ENCODE measurements at places on chromosomes 13 and 19.

- peak; percentile 86 for ATAC-seq
These were observed 52.7 kb downstream of the TSC22D1 start for GRCh38 chr13:44523146-44524015.

DNA sequence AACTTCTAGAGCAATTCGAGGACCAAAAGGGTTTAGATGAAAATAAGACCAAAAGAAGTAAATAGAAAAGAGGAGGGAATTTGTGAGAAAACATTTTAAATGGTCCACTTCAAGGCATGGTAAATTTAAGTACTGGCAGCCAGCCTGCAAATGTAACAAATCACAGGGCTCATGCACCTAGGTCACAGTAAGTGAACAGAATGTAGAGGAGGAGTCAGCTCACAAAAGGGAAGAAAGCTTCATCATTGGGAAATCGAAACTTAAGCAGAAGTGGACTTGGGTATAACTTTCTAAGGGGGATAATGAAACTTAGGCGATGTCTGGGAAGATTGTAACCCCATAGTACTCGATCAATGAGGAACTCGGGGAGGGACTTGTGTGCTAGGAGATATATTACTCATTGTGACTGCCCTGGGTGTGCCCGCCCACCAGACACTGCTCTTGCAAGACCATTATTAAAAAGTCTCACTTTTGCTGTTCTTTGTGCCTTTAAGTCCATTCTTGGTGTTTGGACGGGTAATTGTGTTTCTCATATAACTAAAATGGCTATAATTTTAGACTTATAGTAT lies 1053.6 kb upstream of the MIR17HG start:
- no peak for ATAC-seq

DNA sequence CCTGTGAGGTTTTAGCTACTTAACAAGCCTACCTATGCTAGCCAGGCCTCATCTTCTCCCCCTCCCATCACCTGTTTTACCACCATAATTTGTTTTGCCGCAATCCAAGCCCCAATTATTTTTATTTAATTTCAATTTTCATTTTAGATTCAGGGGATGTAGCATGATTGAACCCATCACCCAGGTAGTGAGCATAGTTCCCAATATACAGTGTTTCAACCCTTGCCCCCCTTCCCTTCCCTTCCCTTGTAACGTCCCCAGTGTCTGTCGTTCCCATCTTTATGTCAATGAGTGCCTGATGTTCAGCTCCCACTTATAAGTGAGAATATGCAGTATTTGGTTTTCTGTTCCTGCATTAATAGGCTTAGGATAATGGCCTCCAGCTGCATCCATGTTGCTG lies 885.0 kb downstream of the UQCRFS1 start:
- no peak for ATAC-seq

GRCh38 chr19:39132344-39132969 lies 6.9 kb downstream of the PAK4 start:
- ATAC-seq: no peak

DNA sequence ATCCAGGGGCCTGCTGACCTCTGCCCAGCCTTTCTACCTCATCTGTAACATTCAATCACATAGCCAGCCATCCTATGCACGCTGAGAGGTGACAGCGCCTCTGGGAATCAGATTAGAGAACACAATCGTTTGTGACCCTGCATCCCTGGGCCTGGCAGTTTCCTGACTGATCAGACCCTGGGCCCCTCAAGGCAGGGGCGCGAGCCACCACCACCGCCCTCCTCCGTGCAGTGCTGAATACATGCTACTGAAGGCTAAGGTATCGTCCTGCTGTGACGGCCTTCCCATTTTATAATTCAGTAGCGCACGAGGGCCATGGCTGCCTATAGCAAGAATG lies 1.3 kb downstream of the TMTC4 start:
- ATAC-seq: no peak

- ATAC-seq: no peak
These were observed 85.2 kb downstream of the NDFIP2 start for GRCh38 chr13:79566118-79566517.

Data from esophagus mucosa (tissue), 1 donor.